ENCODE measurements at places on chromosomes 12 and 14.

- no peak for DNase-seq
Observed at GRCh38 chr12:111277570-111277969, 91.3 kb downstream of the PHETA1 start.

GRCh38 chr12:53978477-53979356, 4.0 kb upstream of the HOTAIR start:
- DNase-seq = no peak

DNA sequence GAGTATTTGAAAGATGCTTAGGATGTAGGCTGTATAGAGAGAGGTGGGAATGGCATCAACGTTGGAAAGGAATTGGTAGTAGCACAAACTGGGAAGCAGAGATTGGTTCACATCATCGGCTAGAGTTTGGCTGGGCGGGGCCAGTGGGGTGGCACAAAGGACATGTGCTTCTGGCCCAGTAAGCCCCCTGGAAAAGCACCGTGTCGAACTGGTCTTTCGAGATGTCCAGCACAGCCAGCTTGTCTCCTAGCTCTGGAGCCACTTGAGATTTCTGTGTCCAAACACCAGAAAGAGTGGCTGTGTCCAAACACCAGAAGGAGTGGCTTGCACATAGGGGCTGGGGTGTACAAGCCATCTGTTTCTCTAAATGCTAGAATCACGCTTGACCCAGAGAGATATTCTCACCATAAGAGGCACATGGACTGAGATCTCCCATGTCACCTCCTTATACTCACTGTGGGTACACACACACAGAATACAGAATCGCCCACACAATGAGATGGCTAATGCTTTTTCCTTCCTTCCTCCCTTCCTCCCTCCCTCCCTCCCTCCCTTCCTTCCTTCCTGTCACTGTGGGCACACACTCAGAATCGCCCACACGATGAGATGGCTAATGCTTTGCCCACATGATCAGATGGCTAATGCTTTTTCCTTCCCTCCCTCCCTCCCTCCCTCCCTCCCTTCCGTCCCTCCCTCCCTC, 41.8 kb upstream of the KCNK13 start:
- DNase-seq = no peak

GRCh38 chr14:65805113-65805473, 392.6 kb downstream of the FUT8 start:
- no peak for DNase-seq

DNA sequence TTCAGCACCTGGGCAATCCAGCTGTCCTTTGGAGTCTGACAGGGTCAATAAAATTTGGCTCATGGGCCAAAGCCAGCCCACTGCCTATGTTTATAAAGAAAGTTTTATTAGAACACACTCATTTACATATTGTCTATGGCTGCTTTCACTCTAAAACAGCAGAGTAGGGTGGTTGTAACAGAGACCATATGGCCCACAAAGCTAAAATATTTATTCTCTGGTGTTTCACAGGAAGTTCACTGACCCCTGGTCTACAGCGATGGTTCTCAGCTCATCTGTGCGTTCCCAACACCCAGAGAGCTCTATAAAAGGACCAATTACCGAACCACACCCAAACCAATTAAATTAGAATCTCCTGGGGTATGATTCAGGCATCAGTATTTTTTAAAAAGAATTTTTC, 37.7 kb upstream of the RTRAF start:
- DNase-seq = no peak

DNA sequence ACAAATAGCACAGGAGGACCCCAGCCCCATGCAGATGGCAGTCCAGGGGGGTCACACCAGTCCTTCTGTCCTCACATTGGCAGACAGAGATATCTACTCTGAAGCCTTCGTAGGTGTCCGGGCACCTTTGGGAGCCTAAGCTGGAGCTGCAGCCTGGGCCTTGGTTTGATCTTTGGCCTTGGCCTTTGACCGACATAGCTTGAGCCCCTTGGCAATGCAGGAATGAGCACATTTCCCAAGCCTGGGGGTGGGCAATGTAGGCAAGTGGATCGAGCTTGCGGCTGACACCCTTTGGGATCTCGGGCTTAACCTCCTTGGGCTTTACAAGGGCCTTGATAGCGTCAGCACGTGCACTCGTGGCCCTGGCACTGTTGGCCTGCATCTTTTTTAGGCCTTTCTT, 6.4 kb downstream of the COQ5 start:
- no peak for DNase-seq

DNA sequence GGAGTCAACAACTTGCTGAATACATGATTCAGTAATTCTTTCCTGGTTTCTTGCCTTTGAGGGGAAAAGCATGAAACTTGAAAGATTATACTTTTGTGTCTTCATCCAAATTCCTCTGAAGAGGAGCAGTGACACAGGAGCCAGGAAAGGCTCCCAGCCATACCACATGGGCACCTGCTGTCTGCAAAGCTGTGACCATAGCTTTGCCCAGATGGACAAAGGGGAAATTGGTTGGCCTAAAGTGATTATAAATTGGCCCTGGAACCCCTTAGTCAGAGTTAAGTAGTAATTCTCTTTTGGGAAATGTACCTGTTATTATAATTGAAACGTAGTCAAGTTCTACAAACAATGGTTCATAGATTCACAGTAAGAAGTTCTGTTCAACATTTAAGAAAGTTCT, 44.3 kb upstream of the DCN start:
- no peak for DNase-seq

DNA sequence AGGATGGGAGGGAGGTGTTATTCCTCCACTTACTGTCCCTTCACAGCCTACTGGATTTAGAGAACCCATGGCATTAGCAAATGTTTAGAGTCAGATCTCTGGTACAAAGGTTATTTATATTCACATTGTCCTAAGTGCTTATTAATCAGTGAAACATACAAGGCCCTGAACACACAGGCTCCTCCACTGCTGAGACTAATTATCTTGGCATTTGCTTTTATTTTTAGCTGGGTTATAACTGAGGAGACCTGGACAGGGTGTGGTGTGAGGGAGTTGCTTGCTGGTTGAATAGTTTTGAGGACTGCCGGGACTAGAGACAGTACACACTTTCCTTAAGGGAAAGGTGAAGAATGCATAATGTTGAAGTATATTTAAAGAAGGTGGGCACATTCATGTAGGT, 77.5 kb downstream of the FIGNL2 start:
- DNase-seq = no peak

- no peak for DNase-seq
Observed at GRCh38 chr12:38695057-38695456, 210.3 kb downstream of the CPNE8 start.

DNA sequence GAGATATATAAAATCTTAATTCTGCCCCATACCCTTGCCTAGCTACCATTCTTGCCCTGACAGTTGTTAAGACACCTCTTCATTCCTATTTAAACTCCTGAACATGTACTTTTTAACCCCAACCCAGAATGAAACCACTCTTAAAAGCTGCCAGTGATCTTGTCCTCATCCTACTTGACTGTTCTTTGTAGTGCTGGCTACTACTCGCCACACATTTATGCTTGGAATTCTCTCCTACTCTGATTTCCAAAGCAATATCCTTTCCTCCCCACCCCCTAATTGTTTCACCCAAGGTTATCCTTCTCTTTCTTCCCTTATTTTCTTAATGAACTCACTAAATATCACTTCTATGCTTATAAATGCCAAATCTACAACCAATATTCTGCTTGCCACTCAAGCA, 4.1 kb downstream of the NFYB start:
- no peak for DNase-seq

DNA sequence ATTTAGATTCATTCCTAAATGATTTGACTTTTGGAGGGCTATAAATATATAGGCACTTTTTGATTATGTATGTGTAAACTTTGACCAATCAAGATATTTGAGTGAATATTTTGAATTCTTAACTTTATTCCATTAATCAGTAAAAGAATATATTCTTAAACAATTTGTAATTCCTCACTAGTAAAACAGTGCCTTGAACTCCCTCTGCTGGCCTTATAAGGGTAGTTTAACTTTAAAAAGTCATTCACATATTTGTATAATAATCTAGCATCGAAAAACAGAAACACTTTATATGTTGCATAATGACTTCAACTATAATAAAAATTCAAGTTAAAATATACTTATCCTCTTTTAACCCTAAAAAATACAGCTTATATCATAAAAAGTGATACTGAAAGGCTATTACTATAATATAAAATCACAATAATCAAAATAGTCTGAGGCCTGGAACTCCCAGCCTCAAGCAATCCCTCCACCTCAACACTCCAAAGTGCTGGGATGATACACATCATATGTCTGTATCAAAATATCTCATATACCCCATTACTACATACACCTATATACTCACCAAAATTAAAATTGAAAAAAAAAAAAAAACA, 31.2 kb downstream of the CCDC59 start:
- DNase-seq = no peak

- DNase-seq = no peak
Observed at GRCh38 chr12:125098676-125099408, 33.6 kb downstream of the AACS start.

DNA sequence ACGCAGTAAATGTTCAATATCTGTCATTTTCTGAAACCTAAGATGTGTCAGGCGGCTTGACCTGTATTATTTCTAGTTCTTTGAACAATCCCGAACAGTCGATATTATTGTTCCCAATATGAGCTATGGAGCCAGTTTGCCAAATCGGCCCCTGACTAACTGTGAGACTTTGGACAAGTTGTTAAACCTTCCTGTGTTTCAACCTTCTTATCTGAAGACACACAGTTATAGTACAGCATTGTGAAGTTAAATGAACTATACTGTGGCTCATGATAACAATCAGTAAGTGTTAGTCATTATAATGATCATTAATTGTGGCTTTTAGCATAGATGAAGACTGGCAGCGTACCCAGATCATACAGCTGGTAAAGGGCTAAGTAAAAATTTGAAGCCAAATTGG, 23.4 kb downstream of the DDX47 start:
- no peak for DNase-seq

DNA sequence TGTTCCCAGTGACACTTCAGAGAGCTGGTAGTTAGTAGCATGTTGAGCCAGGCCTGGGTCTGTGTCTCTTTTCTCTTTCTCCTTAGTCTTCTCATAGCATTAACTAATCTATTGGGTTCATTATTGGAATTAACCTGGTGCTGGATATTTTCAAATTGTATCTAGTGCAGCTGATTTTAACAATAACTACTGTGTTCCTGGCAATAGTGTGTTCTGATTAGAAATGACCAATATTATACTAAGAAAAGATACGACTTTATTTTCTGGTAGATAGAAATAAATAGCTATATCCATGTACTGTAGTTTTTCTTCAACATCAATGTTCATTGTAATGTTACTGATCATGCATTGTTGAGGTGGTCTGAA, 3.0 kb downstream of the FOS start:
- DNase-seq = no peak

DNA sequence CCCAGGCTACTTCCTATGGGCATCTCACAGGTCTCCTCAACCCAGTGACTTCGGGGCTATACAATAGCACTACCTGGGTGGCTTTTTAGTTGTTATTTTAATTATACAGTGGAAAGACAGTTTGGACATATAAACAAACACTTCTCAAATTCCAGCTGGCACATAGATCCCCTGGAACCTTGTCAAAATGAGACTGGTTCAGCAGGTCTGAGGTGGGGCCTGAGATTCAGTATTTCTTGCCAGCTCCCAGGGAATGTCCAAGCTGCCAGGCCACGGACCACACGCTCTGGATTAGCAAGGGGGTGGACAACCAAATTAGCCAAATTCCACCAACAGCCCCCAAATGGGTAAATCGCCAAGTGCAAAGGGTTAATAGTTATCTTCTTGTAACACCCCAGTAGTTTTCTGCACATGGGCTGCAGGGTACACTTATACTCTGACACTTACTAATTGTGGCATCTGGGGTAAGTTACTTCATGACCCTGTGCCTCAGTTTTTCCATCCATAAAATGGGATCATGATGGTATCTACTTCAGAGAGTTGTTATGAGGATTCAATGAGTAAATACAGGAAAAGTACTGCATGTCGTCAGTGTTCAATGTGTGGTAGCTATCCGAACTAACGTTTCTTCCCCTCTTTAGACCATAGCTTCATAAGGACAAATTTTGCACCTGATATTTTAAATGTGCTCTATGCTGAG, 789.4 kb upstream of the TBX3 start:
- no peak for DNase-seq

DNA sequence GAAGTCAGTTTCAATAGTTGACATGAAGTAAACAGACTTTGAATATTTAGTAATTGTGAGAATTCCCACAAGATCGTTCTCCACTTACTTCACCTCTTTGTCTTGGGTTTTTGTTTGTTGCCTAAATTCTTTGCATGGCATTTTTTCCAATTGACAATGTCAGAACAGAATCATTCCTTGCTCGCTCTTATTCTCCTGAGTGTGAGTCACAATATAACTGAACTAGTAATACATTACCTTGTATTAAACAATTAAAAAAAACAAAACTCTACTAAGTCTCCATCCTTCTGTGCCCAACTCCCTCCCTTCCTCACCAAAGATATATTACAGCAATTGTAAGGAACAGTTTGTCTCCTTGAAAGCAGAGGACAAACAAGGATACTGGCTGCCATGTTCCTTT, 638.8 kb upstream of the NOVA1 start:
- DNase-seq = no peak

- no peak for DNase-seq
Observed at GRCh38 chr12:50162230-50162629, 4.9 kb downstream of the CERS5 start.

- DNase-seq = no peak
Observed at GRCh38 chr12:1161197-1161596, 170.2 kb downstream of the ERC1 start.

- no peak for DNase-seq
Observed at GRCh38 chr14:92711976-92712653, 36.3 kb downstream of the LGMN start.

GRCh38 chr12:114697741-114698565, 14.0 kb upstream of the TBX3 start:
- DNase-seq = no peak

DNA sequence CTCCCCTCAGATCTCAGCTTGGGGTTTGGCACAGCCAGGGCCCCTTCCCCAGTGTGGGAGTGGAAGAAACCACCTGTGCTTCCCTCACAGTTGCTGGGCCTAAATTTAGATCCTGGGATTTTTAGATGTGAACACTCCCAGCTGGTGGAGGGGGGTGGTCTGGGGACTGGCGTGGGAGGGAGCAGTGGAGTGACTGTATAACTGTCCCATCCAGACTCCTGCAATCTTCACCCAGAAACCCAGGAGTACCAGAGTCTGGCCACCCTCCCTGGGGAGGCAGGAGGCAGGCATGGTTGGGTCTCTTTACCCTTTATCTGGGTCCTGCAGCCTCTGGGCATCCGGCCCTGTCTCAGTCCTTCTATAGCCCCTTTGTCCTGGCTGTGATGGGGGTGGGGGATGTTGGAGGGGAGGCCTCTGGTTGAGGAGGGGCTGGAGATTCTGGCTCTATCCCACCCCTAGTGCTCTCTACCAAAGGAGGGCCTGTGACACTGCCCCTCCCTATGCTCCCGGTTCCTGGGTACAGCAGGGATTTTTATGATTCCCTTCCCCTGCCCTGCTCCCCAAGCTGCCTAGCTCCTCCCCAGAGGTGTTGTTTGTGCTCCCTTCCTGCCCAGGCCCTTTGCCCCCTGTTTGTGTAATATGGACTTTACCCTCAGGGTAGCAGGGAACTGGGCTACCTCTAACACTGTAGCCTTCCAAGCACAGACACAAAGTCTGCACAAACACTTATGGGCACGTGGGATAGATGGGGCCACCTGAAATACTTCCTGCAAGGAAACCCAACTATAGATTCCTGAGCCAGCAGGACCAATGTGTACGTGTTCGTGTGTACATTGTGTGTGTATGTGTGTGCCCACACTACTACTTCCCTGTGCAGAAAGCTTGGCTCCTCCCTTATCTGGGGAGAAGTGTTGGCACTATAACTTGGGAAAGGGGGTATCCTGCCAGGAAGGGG, 1.7 kb downstream of the ERBB3 start:
- DNase-seq = no peak
